ENCODE measurements at places on chromosomes 5 and 9. TPM values are rescaled to one million over a fixed set of nuclear protein-coding genes. Genes with fewer than 3 reads are reported as not detected.

Gene GPR151
- total RNA-seq = not detected

GRCh38 chr5:150058480-150059126, 27.8 kb downstream of the CSF1R start:
- peak; percentile 51 for ATAC-seq

DNA sequence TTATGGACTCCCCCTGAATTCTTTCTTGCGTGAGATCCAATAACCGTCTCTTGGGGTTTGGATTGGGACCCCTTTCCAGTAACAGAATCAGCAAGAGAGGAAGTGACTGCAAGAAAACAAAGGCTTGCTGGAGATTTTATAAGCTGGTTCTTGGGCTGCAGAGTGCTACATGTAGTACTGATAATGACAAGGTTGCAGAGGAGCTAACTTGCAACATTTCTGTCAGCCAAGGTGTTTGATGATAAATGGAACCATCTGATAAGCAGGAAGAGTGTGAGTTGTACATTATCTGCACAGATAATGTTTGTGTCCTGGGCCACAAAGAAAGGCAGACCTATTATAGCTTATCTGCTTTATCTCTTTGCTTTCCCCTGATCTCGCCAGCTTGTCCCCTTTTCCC, 37.1 kb downstream of the DNAJB5 start:
- no peak for ATAC-seq

Gene ATG12
- 55.7 TPM for total RNA-seq

DNA sequence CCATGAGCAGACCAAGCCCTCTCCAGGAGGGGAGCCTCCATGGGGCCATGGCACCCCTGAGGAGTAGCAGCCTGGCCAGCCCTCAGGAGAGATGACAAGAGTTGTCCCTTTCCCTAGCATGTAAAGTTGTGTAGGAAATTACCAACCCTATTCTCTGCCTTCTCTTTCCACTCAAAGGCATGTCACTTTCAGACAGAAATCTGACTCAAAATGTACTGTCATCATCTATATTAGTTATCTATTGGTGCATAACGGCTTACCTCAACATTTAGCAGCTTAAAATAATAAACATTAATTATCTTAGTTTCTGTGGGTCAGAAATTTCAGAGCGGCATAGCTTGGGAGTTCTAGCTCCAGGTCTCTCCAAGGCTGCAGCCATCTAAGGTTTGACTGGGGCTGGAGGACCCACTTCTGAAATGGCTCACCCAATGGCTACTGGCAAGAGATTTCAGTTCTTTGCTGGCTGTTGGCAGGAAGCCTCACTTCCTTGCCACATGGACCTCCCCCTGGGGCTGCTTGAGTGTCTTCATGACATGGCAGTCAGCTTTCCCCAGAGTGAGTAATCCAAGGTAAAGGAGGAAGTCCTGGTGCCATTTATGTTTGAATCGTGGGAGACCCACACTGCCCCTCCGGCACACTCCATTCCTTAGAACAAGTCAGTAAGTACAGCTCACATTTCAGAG, 632.3 kb downstream of the CCDC171 start:
- no peak for ATAC-seq

DNA sequence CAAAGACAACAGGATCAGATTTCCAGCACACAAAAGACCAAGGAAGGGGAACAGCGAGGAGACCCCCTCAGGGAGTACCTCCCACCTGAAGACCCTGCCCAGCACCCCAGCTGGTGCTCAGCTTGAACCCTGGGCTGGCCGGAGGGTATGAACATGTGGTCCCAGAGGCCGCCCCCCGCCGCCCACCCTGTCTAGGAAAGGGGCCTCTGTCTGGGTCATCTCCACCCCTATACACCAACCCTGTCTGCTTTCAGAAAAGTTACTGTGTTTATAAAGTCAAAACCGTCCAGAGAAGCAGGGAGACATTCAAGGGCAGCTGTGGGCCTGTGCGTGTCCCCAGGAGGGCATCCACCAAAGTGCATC, 72.2 kb downstream of the ADAMTS2 start:
- no peak for ATAC-seq

GRCh38 chr9:130196643-130197042, 24.4 kb downstream of the NCS1 start:
- no peak for ATAC-seq

GRCh38 chr5:179192185-179192890, 132.2 kb downstream of the ZNF354C start:
- ATAC-seq = no peak

GRCh38 chr9:38185647-38186403, 116.8 kb upstream of the SHB start:
- no peak for ATAC-seq

DNA sequence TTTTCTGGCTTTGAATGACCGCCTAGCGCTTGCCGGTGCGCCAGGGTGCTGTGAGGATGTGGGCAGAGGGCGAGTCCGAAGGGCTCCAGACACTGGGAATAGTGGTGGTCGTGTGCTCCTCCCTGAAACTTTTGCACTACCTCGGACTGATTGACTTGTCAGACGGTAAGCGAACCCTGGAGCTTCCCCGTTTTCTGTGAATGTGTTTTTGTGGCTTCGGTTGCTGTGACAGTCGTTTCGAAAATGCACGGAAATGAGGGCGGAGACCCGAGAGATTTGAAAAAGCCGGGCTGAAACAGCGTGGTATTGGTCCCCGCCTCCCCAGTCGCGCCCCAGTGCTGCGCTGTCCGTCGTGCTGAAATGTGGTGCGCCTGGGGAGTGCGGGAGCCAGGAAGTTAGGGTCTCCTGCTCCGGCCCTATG, 102.5 kb upstream of the GABRP start:
- ATAC-seq = no peak

- ATAC-seq = no peak
These were observed 171.3 kb downstream of the CFAP90 start for GRCh38 chr5:7679663-7680062.

DNA sequence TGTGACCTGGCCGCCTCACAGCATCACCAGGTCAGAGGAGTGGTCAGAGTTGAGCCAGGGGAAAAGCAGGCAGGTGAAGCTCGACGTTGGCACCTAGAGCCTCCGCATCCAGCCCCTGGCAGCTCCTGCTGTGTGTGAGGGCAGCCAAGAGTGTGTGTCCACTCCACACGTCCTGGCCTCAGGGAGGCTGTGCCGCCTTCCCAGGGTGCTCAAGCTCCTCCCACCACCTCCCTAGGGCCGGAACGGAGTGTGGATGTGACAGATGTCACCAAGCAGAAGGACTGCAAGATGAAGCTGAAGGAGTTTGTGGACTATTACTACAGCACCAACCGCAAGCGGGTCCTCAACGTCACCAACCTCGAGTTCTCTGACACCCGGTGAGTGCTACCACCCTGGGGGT, 72.5 kb downstream of the PHF2 start:
- no peak for ATAC-seq

DNA sequence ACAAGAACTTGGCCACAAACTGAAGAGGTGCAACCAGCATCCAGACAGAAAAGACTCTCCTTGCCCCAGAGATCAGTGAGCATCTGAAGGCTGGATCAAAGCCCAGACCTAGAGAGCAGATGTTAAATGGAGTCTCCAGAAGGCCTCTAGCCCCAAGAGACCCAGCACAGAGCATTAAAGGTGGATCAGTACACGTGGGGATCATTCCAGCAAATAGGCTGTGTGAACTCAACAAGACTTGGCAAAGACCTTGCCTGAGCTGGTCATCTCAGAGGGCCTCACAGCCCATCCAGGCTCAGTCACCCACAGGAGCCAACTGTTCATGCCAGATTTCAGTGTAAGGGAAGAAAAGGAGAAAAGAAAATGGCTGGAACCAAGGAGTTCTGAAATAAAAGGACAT, 214.0 kb downstream of the ENC1 start:
- ATAC-seq = no peak

DNA sequence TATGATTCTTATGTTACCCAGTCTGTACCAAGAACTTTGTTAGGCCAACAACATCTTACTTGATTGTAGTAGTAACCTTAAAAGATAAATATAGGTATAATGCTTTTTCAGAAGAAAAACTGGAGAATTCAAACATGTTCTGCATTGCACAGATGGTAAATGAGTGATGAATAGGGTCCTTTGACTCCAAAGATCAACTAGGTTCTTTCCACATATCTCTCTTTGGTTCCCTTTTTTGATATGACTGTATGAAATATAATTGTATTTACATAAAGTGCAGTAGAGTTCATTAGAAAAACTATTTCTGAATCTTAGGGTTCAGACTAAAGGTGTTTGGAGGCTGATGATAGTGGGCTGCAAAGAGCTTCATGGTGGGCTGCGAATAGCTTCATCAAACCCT, 150.5 kb upstream of the CDKN2B start:
- ATAC-seq = no peak

DNA sequence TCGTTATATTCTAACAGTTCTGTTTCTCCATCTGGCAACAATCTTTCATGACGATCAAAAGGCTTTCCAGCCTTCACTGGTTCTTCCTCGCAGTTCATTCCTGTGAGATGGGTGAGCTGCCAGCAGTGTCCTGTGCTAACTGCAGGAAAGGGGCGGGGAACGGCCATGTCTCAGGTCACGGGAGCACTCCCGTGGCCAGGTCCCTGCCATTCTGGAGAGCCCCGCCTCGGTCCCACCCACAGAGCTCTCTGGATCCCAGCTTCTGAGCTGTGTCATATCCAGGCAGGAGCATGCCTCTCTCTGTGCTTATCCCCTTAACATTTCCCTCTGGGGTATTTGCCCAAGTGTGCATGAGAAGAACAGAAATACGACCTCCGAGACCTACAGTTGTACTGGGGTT, 297.8 kb upstream of the IRX2 start:
- ATAC-seq = no peak

DNA sequence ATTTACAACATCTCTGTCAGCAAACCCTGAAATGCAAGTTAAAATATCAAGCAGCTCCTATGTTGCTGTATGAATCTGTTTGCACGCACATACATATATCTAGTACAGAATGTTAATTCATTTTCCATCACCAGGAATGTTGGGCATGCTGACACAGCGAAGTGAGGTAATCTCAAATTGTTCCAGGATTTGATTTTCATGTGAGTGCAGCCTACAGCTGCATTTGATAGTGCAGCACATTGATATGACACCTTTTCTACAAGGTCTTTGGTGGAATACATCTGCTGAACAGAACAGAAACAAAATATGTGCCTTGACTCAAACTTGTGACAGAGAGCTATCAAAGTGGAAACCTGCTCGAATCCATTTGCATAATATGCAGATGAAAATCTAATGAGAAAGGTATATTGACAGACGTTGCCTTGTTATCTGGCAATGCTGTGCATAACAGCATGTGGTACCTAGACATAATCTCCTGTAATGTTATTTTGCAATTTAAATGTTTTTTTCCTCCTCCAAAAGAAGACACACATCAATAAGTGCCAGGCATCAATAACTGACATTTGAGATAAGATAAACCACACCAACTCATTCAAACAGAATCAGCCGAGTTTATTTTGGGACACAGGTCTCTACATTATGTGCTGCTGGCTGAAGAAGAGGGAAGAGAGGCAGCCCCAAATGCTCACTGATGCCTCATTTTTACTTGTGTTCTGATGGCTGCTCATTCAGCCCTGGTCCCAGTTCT, 512.2 kb downstream of the ZNF608 start:
- ATAC-seq = no peak

- no peak for ATAC-seq
These were observed 59.8 kb upstream of the COX7C start for GRCh38 chr5:86557920-86558319.

DNA sequence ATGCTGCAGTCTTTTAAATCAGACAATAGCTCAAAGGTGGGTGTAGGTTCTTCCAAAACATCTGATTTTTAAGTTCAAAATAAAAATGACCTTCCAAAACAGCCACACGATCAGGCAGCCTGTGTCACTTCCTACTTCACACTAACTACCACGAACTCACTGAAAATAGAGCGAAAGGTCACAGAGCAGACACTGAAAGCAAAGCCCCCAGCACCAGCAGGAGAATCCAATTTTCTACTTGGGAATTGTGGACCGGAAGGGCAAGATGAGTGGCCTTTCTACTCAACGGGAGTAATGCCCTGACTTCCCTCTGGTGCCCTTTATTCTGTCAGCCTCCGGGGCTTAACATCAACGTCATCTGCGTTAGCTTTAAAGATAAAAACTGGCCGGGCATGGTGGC, 107.8 kb upstream of the FAM120A start:
- ATAC-seq = no peak

DNA sequence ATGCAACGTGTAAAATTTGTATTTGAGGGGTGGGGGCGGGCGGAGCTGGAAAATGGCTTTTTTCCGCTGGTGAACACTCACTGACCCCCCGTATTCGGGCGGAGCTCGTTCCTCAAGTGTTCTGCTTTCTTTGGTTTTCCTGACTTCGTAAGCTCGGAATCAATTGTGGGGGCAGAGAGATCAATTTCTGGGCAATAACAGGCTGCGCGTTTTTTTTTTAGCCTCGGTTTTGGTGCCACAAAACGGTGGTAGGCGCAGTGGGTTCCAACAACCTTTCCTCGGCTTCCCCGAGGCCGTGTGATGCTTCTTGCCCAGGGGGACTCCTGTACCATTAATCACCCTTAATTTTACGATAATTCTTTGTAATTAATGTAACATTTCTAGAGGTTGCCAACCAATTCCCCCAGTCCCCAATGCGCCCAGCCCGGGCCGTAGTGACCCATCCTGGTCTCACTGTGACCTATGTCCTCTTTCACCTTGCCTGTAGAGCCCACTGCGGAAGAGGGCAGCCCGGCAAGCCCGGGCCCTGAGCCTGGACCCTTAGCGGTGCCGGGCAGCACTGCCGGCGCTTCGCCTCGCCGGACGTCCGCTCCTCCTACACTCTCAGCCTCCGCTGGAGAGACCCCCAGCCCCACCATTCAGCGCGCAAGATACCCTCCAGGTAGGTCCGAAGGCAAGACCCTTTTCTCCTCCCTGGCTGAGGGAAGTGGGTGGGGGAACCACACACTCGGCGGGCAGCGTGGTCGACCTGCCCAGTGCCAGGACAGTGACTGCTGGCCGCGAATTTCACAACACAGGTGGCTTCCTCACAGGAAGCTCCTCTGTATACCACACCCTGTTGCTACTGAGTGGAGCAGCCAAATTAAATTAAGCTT, 3.7 kb downstream of the NR4A3 start:
- no peak for ATAC-seq

DNA sequence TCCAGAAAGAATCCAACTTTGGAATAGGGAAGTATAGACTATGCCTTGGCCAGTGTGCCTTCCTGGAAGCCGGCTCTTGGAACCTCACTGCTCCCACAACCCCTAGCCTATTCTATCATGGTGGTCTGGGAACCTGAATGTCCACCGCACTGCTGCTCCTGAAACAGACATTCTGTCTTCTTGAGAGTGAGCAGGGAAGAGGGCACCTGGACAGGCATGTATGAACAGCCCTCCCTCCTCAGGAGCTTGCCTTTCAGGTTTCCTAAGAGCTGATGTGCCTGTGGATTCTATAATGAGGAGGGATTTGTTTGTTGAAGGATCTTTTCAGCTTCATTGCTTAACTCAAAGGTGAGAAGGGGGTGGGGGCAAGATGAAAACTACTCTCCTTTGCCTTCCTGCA, 55.1 kb upstream of the XPA start:
- no peak for ATAC-seq

Gene ZDHHC11B
- 3.1 TPM for total RNA-seq

Gene BARHL1
- not detected for total RNA-seq

- peak; percentile 35 for ATAC-seq
These were observed 7.4 kb downstream of the TRAF1 start for GRCh38 chr9:120918931-120919842.

Data from gastroesophageal sphincter (tissue), 4 donors.